Mammary epithelial cell (primary cell): ENCODE measurements at places on chromosomes 4 and X. TPM values are rescaled to one million over a fixed set of nuclear protein-coding genes. Genes with fewer than 3 reads are reported as not detected.

DNA sequence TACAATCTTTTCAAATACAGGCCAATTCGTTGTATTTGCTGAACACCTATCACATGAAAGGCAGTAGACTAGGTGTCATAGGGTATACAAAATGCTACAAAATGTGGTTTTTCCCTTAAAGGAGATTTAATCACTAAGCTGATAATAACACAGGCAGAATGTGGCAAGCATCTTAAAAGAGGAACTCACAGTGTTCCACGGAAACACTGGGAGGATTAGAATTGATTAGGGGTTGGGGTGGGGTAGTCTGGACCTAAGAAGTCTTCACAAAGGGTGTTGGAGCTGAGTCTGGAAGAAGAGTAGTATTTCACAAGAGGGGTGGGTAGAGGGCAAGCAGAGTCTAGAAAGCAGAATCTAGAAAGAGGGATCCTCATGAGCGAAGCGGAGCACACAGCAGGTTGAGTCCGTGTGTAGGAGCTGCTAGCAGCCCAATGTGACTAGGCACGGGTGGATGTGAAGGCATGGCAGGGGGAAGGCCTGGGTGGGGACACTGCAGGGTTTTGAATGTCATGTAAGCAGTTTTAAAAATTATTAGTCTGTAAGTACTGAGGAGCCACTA, 123.6 kb downstream of the MGST2 start:
- DNase-seq, result no peak

DNA sequence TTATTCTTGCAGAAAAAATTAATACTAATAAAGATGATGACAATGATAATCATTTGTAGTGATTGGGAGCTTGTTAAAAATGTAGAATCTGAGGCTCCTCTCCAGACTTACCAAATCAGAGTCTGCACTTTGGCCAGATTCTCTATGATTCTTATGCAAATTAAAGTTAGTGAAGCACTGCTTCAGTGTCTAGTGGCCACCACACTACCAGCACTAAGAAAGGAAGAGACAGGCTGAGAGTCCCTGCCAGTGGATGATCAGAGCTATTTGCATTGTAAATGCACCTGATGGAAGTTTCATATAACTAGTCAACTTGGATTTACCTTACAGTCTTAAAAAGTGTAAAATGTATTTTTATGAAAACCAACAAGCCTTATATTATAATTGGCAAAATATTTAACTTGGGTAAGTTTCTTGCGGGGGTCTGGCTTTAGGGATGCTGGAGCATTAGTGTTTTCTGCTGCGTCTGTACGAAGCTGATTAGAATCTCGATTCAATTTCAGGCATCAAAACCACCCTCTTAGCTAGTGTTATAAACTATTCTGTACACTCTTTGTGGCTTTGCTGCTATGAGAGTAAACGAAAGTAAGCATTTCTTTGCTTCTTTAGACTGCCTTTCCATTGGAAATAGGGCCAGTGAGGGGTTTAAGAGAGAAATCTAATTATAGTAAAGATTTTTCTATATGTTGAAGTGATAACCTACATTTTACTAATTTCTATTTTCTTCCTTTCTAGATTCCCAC, 114.1 kb downstream of the TLL1 start:
- no peak for DNase-seq

GRCh38 chr4:151530783-151531182, 121.8 kb downstream of the FHIP1A start:
- DNase-seq, result no peak

DNA sequence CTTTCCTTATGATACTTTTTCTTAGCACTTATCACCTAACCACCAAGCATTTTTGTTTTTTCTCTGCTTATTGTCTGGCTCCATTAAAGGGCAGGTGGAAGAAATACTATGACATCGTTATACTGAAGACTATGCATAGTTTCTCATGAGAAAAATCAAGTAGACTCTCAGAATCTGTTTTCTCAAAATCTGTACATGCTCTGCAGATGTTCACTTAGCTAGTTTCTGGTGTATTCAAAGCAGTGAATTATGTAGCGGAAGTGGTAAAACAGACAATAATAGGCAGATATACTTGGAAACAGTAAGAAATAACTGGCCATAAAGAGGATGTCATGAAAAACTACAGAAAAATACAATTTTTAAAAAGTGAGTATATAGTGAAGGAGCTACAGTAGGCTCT, 146.0 kb downstream of the STIM2 start:
- no peak for DNase-seq

ELF4 gene
- polyA plus RNA-seq, result 21.6 TPM
